ENCODE measurements at places on chromosomes 11 and 22. TPM values are rescaled to one million over a fixed set of nuclear protein-coding genes. Genes with fewer than 3 reads are reported as not detected.

Gene MCM5
- total RNA-seq = 32.6 TPM

- H3K4me3 ChIP-seq = no peak overlapping the region
- no peaks in the 10 kb centered on the region for H3K4me1 ChIP-seq
- DNase-seq = no peak
- no peaks in the 10 kb centered on the region for H3K27me3 ChIP-seq
- no peaks in the 10 kb centered on the region for H3K36me3 ChIP-seq
Observed at GRCh38 chr11:91261513-91261912, 963.1 kb upstream of the FAT3 start.

- peak overlapping the region; percentile 100 for H3K27ac ChIP-seq
- H3K27me3 ChIP-seq = no peaks in the 10 kb centered on the region
- H3K36me3 ChIP-seq = peaks cover 7% of the 10 kb centered on the region
- peaks cover 78% of the 10 kb centered on the region for H3K4me1 ChIP-seq
- DNase-seq = peak; percentile 86
Observed at GRCh38 chr22:36365020-36365411, 22.8 kb downstream of the MYH9 start.

DNA sequence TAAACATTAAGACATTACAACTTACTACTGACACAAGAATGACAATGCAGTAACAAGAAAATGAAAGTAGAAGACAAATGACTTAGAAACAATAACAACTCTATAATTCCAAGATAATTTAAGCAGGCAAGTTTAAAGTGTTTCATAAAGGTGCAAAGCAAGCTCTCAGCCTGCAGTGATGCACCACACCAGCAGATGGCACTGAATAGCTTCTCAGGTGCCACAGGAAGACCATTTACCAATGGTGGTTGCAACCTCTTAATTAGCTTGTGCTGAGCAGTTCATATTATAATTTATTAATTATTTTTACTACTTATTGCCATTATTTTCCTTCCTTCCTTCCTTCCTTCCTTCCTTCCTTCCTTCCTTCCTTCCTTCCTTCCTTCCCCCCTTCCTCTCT is 60.6 kb downstream of the NXPE2 start:
- no peak for DNase-seq
- no peaks in the 10 kb centered on the region for H3K4me1 ChIP-seq
- no peak overlapping the region for H3K27ac ChIP-seq
